Cardiac muscle cell (in vitro differentiated cells and primary cell): ENCODE measurements at places on chromosomes 4 and X. TPM values are rescaled to one million over a fixed set of nuclear protein-coding genes. Genes with fewer than 3 reads are reported as not detected.

MAGEB17 gene
- 0.11 TPM in 1 of 2 replicates, not detected in the other for total RNA-seq

DSPP gene
- not detected in 2 replicates for total RNA-seq

EGFL6 gene
- 0.07 TPM in 1 of 2 replicates, not detected in the other for total RNA-seq

EPHA5 gene
- total RNA-seq: 0.15 and 0.21 TPM in 2 replicates

TENM3 gene
- total RNA-seq: 23.1 and 24.8 TPM in 2 replicates

SPARCL1 gene
- 0.11 TPM in 1 of 2 replicates, not detected in the other for total RNA-seq

PPEF2 gene
- total RNA-seq: not detected in 2 replicates

SPANXN4 gene
- total RNA-seq: not detected in 2 replicates

UGT2B17 gene
- total RNA-seq: not detected in 2 replicates

APLN gene
- 0.45 and 0.88 TPM in 2 replicates for total RNA-seq

RNF175 gene
- total RNA-seq: 1.3 and 1.9 TPM in 2 replicates

TDO2 gene
- total RNA-seq: 0.57 and 2.6 TPM in 2 replicates

CDKL2 gene
- 2.4 and 2.5 TPM in 2 replicates for total RNA-seq

RASL11B gene
- total RNA-seq: 37.5 and 50.0 TPM in 2 replicates

MAP9 gene
- total RNA-seq: 20.3 and 20.8 TPM in 2 replicates

VAMP7 gene
- 16.1 and 16.7 TPM in 2 replicates for total RNA-seq

VCX3B gene
- total RNA-seq: 1.3 TPM in 1 of 2 replicates, not detected in the other

KLHL4 gene
- total RNA-seq: 32.6 TPM in 2 replicates

CD99 gene
- 361 and 474 TPM in 2 replicates for total RNA-seq

HERC3 gene
- 25.6 and 29.4 TPM in 2 replicates for total RNA-seq

SRPK3 gene
- not detected in 2 replicates for total RNA-seq

ZNF185 gene
- 10.3 and 11.7 TPM in 2 replicates for total RNA-seq

PAGE2B gene
- not detected in 2 replicates for total RNA-seq

BGN gene
- total RNA-seq: 0.54 and 1.9 TPM in 2 replicates

CT45A5 gene
- not detected in 2 replicates for total RNA-seq

NKX3-2 gene
- 0.39 and 0.45 TPM in 2 replicates for total RNA-seq

TRPC5OS gene
- total RNA-seq: 0.04 TPM in 1 of 2 replicates, not detected in the other

SLC25A53 gene
- 8.7 and 15.2 TPM in 2 replicates for total RNA-seq

USP17L30 gene
- total RNA-seq: not detected in 2 replicates
